ENCODE measurements at places on chromosomes 5 and 9. TPM values are rescaled to one million over a fixed set of nuclear protein-coding genes. Genes with fewer than 3 reads are reported as not detected.

DNA sequence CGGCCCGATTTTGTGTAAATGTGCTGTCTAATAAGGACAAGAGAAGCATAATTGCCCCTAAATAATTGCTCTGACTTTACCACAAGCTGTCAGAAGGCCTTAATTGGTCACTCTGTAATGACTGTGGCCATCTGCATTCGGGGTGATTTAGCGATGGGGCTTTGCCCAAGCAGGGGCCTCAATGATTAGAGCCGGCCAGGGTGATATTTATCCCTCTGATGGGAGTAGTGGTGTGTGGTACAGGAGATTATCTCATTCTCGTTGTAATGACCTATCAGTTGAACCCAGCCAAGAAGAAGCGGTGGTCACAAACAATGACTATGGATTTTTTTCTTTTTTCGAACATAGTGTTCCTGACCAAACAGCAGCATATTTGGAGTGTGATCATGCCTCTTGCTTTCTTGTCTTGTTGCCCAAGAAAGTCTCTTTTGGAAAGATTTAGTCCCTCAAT lies 72.0 kb upstream of the SAP30L start:
- DNase-seq, result no peak

DNA sequence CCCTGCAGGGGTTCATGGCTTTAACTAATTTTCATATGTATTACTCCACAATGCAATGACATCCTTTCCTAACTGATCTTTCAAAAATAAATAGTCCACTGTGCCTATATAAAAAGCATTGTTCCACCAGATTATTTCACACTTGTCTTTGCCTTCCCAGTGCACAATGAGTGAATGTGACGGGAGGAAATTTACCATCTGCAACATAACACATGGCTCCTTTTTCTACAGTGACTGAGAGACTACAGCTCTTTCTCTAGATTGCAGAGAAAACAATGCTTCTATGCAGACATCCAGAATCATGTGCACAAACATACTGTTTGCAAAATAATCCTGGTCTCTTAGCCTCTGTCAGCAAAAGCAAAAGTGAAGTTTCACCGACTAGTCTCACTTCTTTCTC lies 483.7 kb upstream of the PIK3R1 start:
- DNase-seq, result no peak

Gene OSMR
- 33.3 TPM for polyA plus RNA-seq

Gene NAIP
- 1.7 TPM for polyA plus RNA-seq

Gene ARHGEF37
- polyA plus RNA-seq, result 8.7 TPM

Measured in keratinocyte (primary cell).